ENCODE measurements at places on chromosomes 4 and X. TPM values are rescaled to one million over a fixed set of nuclear protein-coding genes. Genes with fewer than 3 reads are reported as not detected.
A peak's percentile ranks its signal among the peaks of the same experiment; 100 is the strongest.

GRCh38 chr4:159413306-159413943 is 310.5 kb downstream of the RAPGEF2 start:
- H3K27ac ChIP-seq: no peak overlapping the region
- H3K4me3 ChIP-seq: no peak overlapping the region
- peak; percentile 55 for DNase-seq
- H3K27me3 ChIP-seq: no peaks in the 10 kb centered on the region
- H3K36me3 ChIP-seq: no peaks in the 10 kb centered on the region
- H3K4me1 ChIP-seq: peaks cover 2% of the 10 kb centered on the region

ITM2A gene
- 0.17 TPM for total RNA-seq

GRCh38 chrX:49978176-49978575 is 55.8 kb downstream of the CLCN5 start:
- no peak overlapping the region for H3K27ac ChIP-seq
- DNase-seq: no peak
- H3K27me3 ChIP-seq: no peaks in the 10 kb centered on the region
- H3K36me3 ChIP-seq: no peaks in the 10 kb centered on the region

DNA sequence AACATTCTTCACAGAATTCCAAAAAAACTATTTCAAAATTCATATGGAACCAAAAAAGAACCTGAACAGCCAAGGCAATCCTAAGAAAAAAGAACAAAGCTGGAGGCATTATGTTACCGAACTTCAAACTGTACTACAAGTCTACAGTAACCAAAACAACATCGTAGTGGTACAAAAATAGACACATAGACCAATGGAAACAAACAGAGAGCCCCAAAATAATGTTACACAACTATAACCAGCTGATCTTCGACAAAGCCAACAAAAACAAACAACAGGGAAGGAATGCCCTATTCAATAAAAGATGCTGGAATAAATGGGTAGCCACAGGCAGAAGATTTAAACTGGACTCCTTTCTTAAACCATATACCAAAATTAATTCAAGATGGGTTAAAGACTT is 1189.6 kb downstream of the PCDH18 start:
- H3K36me3 ChIP-seq: no peaks in the 10 kb centered on the region
- peak; percentile 19 for DNase-seq
- no peak overlapping the region for H3K27ac ChIP-seq
- H3K27me3 ChIP-seq: no peaks in the 10 kb centered on the region

DNA sequence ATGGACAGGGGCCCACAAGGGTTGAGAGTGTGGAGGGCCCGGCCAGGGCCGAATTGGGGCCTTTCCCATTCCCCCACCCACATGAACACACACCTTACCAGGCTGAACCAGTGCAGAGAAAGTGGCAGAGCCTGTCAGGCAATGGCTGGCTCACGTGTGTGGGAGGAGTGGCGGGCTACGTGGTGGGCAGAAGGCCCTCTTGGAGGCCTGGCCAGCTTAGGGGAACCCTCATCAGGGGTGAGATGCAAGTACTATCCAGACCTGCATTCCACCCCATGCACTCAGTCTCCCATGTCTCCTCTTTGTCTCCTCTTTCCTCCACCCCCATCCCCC is 965 bp downstream of the TCEAL4 start:
- DNase-seq: peak; percentile 7
- peaks cover 2% of the 10 kb centered on the region for H3K36me3 ChIP-seq
- H3K4me1 ChIP-seq: no peaks in the 10 kb centered on the region
- peak overlapping the region; percentile 82 for H3K27ac ChIP-seq

All from fibroblast of lung (primary cell).